ENCODE measurements at places on chromosomes 4 and X. TPM values are rescaled to one million over a fixed set of nuclear protein-coding genes. Genes with fewer than 3 reads are reported as not detected.
A peak's percentile ranks its signal among the peaks of the same experiment; 100 is the strongest.

CETN2 gene
- total RNA-seq, result 23.6 TPM

OTC gene
- not detected for total RNA-seq

RPS6KA6 gene
- 36.0 TPM for total RNA-seq

FGA gene
- not detected for total RNA-seq

PCDH10 gene
- total RNA-seq, result 1.7 TPM

DNA sequence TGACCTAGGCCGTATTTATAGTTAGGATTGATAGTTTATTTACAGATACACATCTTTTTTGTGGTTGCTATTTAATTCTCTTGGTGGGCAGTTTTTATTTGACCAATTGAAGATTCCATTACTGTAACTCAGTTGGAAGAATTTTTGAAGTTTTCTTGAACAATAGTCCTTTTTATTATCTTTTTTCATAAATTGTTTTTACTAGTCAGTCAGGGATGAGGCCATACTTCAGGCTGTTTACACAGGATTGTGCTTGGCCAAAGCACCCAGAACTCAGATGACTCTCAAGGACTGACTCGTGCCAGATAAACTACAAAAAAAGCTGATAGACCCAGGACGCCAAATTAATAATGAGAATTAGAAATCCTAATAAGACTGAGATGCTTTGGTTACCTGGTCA lies 7.0 kb downstream of the HERC3 start:
- DNase-seq, result no peak

DNA sequence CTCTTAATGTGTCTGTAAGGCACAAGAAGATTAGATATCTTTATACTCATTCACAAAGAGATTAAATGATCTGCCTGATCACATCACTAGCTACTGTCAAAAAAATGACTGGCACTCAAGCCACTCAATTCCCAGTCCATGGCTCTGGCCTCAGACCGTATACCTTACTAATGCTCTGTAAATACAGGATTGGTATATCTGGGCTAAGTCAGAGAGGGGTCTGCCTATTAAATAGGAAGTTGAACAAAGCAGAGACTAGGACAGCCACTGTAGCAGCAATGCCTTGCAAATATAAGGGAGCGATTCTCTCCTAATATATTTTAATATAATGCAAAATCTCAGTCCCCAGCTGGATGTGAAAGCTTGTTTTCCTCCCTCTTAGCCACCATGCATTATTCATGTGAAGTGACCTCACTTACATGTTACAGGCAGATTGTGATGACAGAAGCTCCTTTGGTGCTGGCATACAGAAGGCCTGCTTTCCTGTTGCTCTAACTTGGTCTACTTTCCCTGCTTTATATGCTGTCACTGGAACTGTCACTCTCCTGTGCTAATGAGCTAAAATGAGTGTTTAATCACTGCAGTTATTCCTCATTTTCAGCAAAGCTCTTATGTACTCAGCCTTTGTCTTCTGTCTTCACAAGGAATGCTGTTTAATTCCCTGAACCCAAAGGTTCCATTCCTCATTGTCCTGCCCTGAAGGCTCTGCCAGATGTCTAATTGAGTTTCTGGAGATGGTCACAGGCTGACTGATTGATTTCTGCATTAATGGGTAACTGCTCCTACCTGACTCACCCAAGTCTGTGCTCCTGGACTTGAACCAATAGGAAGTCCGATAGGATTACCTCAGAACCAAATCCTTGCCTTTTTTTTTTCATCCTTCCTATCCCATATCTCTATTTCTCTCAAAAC lies 578.2 kb downstream of the KLHL13 start:
- peak; percentile 10 for DNase-seq

All from glutamatergic neuron (in vitro differentiated cells).